GM12865 (cell line): ENCODE measurements at places on chromosomes 7 and 10.

DNA sequence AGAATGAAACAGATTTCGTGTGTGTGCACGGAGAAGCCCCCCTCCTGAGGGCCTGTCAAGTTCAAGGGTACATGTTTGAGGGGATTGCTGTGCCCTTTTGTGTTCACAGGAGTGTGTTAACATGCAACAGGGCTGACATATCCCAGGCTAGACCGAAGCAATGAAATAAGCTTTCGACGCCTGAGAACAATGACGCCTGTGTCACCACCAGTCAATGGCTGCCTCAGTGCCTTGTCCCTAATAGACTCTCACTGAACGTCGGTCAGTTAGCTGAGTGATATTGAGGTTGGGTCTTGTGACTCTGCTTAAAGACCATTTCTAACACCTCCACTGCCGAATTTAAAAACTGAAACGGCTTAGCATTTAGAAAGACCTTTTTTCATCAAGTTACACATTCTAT lies 175.2 kb upstream of the TCF7L2 start:
- no peak for DNase-seq

- DNase-seq = peak; percentile 58
Observed at GRCh38 chr10:11091517-11092102, 73.9 kb downstream of the CELF2 start.

GRCh38 chr10:8104005-8104404 lies 49.5 kb downstream of the GATA3 start:
- DNase-seq = peak; percentile 12

DNA sequence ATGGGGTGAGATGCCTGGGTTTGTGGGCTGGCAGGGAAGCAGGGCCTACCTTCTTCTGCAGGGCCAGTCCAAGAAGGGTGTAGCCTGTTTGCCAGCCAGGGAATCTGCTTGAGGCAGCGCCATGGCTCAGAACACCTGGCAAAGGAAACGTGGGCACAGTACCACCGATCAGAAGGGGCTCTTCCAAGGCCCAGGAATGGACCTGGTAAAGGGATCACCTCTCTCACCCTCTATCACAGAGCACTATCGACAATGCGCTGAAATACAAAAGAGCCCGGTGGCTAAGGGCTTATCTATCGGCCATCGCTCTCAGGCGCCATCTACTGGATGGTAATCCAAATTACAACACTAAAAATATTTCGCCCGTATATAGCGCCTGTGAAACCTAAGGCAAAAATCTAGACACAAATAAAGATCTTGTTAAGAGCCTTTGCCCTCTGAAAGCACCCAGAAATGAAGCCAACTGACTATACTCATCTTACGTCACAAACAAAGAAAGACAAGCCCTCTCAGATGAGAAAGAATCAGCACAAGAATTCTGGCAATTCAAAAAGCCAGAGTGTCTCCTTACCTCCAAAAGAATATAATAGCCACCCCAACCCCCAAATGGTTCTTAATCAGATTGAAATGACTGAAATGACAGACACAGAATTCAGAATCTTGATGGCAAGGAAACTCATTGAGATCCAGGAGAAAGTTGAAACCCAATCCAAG lies 217.8 kb upstream of the HPS1 start:
- peak; percentile 74 for DNase-seq

- no peak for DNase-seq
Observed at GRCh38 chr10:60141896-60142559, 235.7 kb upstream of the CCDC6 start.

- no peak for DNase-seq
Observed at GRCh38 chr7:105285118-105285874, 103.4 kb downstream of the SRPK2 start.

GRCh38 chr7:150756858-150757257 lies 19.6 kb downstream of the GIMAP5 start:
- DNase-seq = peak; percentile 72
